ENCODE measurements at places on chromosomes 4 and X. TPM values are rescaled to one million over a fixed set of nuclear protein-coding genes. Genes with fewer than 3 reads are reported as not detected.

GRCh38 chr4:56123051-56123450 lies 174.3 kb downstream of the CEP135 start:
- no peak overlapping the region for H3K4me3 ChIP-seq
- peaks cover 20% of the 10 kb centered on the region for H3K27me3 ChIP-seq

DNA sequence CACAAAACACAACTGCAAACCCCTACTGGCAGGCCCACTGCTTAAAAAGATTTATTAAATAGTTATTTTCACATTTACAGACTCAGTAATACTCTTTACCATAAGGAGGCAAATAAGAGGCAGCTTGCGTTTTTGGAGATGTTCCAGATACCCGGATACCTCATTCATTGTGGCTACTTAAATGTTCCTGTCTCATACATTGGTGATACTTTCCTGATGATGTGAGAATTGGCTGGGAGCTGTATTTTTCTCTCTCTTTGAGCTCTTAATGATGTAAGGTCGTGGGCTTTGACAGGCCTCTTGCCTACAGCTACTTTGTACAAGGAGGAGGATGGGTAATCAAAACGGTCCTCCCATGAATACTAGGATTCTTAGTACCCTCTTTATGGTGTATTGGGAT lies 101.5 kb downstream of the AKAP4 start:
- H3K27ac ChIP-seq: no peak overlapping the region
- H3K4me3 ChIP-seq: no peak overlapping the region
- H3K36me3 ChIP-seq: no peaks in the 10 kb centered on the region
- DNase-seq: no peak
- H3K27me3 ChIP-seq: peaks cover 47% of the 10 kb centered on the region
- H3K4me1 ChIP-seq: no peaks in the 10 kb centered on the region

- DNase-seq: no peak
- H3K4me1 ChIP-seq: no peaks in the 10 kb centered on the region
- peaks cover 16% of the 10 kb centered on the region for H3K27me3 ChIP-seq
- no peaks in the 10 kb centered on the region for H3K36me3 ChIP-seq
- H3K27ac ChIP-seq: no peak overlapping the region
These were observed 86.2 kb downstream of the ABLIM2 start for GRCh38 chr4:8072235-8072968.

GRCh38 chr4:89064848-89065247 lies 7.9 kb upstream of the FAM13A start:
- no peaks in the 10 kb centered on the region for H3K27me3 ChIP-seq
- no peak for DNase-seq
- no peaks in the 10 kb centered on the region for H3K4me1 ChIP-seq
- H3K36me3 ChIP-seq: no peaks in the 10 kb centered on the region
- H3K27ac ChIP-seq: no peak overlapping the region

DNA sequence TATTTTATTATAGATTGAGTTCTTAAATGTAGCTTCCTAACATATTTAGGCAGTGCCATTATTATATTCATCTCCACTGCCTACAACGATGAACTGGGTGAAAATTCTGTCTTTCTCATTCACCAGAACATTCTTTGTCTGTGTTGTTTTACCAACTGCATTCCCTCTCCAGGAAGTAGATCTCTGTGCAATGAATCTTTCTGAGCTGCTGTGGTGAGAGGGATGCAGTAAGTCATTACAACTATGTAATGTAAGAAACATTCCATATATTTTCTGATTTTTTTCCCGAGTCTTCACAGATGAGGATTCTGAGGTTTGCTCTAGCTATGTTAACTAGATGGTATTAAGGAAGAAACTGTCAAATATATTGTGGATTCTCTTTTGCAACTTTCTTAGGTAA lies 811.9 kb upstream of the PCDH7 start:
- H3K27me3 ChIP-seq: no peaks in the 10 kb centered on the region
- no peaks in the 10 kb centered on the region for H3K4me1 ChIP-seq
- H3K27ac ChIP-seq: no peak overlapping the region
- H3K4me3 ChIP-seq: no peak overlapping the region
- DNase-seq: no peak

The GAGE12H gene
- total RNA-seq: not detected

The SPATA4 gene
- 0.21 TPM for total RNA-seq
